ENCODE measurements at places on chromosomes 3 and 15. TPM values are rescaled to one million over a fixed set of nuclear protein-coding genes. Genes with fewer than 3 reads are reported as not detected.
A peak's percentile ranks its signal among the peaks of the same experiment; 100 is the strongest.

DNA sequence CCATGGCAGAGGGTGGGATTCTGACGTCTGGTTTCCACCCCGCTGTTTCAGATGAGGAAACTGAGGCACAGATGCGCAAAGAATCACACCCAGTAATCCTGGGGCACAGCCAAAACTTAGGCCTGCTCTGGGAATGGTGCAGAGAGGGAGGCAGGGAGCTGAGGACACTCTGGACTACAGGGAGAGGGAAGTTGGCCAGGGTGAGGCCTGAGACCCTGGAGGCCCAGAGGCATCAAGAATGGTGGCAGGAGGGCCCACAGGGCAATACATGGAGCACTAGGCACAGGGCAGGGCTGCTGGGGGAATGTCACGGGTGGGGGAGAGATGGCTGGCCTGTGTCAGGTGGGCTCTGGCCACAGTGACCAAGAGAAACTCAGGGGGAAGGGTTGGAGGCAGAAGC, 63.6 kb downstream of the TLE3 start:
- no peak overlapping the region for H3K27ac ChIP-seq

The RPL4 gene
- 1,800 TPM for total RNA-seq

- no peaks in the 10 kb centered on the region for H3K36me3 ChIP-seq
- H3K27ac ChIP-seq: no peak overlapping the region
- no peak overlapping the region for H3K4me3 ChIP-seq
- H3K27me3 ChIP-seq: no peaks in the 10 kb centered on the region
- no peaks in the 10 kb centered on the region for H3K4me1 ChIP-seq
These were observed 93.1 kb upstream of the SLC6A11 start for GRCh38 chr3:10722911-10723310.

GRCh38 chr15:48415036-48415886, 84.0 kb downstream of the DUT start:
- no peak for DNase-seq
- no peaks in the 10 kb centered on the region for H3K4me1 ChIP-seq
- no peak overlapping the region for H3K4me3 ChIP-seq

- no peaks in the 10 kb centered on the region for H3K36me3 ChIP-seq
- peaks cover 4% of the 10 kb centered on the region for H3K27me3 ChIP-seq
- H3K4me3 ChIP-seq: no peak overlapping the region
- H3K4me1 ChIP-seq: peaks cover 10% of the 10 kb centered on the region
- H3K27ac ChIP-seq: no peak overlapping the region
- no peak for DNase-seq
These were observed 8.5 kb upstream of the PSMD6 start for GRCh38 chr3:64031540-64032508.

- DNase-seq: peak; percentile 72
- peak overlapping the region; percentile 58 for H3K27ac ChIP-seq
- H3K4me1 ChIP-seq: peaks cover 45% of the 10 kb centered on the region
- no peaks in the 10 kb centered on the region for H3K27me3 ChIP-seq
- H3K4me3 ChIP-seq: peak overlapping the region; percentile 98
These were observed 53.1 kb upstream of the ULK4 start for GRCh38 chr3:42014921-42015533.

DNA sequence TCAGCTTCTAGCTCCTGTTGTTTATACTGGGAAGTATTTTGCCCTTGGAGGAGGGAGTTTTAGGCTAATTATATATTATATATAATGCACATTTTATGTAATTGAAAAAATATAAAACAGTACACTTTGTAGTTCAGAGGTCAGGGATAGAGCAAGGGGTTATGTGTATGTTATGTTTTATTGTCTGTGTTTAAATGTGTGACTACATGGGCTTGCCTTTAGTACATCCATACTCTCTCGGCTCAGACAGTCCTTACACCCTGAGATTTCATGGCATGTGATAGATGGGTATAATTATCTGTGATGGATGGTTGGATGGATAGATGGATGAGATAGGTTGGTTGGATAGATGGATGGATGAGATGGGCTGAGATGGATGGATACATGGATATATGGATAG, 17.4 kb upstream of the ST3GAL6 start:
- H3K27ac ChIP-seq: no peak overlapping the region
- no peaks in the 10 kb centered on the region for H3K36me3 ChIP-seq
- H3K4me1 ChIP-seq: no peaks in the 10 kb centered on the region
- no peak overlapping the region for H3K4me3 ChIP-seq

- H3K27me3 ChIP-seq: no peaks in the 10 kb centered on the region
- no peak overlapping the region for H3K4me3 ChIP-seq
- no peak for DNase-seq
- H3K4me1 ChIP-seq: no peaks in the 10 kb centered on the region
- H3K36me3 ChIP-seq: no peaks in the 10 kb centered on the region
These were observed 955.0 kb upstream of the ALCAM start for GRCh38 chr3:104411757-104412156.

DNA sequence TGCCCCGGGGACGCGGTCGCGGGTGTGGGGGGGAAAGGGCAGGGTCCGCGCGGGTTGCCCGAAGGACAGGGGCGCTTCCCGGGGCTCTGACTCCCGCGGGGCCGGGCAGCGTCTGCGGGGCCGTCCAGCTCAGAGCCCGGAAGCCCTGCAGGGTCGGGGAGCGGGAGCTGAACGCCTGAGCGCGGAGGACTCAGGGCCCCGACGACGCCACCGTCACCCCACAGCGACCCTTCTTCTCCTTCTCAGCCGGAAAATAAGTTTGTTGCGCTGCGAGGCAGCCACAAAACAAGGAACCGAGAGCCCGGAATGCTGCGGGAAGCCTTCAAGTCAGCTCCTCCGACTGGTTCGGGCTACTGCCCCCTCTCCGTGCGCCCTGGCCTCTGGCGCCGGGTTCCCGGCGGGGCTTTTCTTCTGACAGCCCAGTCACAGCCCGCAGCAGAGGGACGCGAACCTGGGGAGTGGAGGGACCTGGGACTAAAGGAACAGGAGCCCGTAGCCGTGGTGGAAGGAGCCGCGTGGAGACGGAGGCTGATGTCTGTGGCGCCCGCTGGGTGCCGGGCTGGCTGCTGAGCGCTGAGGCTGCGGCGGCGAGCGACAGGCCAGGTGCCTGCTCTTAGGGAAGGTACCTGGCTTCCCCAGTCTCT, 484 bp downstream of the CNTN4 start:
- peaks cover 24% of the 10 kb centered on the region for H3K27me3 ChIP-seq
- no peak overlapping the region for H3K27ac ChIP-seq
- H3K4me1 ChIP-seq: no peaks in the 10 kb centered on the region
- H3K4me3 ChIP-seq: peak overlapping the region; percentile 52
- no peak for DNase-seq

DNA sequence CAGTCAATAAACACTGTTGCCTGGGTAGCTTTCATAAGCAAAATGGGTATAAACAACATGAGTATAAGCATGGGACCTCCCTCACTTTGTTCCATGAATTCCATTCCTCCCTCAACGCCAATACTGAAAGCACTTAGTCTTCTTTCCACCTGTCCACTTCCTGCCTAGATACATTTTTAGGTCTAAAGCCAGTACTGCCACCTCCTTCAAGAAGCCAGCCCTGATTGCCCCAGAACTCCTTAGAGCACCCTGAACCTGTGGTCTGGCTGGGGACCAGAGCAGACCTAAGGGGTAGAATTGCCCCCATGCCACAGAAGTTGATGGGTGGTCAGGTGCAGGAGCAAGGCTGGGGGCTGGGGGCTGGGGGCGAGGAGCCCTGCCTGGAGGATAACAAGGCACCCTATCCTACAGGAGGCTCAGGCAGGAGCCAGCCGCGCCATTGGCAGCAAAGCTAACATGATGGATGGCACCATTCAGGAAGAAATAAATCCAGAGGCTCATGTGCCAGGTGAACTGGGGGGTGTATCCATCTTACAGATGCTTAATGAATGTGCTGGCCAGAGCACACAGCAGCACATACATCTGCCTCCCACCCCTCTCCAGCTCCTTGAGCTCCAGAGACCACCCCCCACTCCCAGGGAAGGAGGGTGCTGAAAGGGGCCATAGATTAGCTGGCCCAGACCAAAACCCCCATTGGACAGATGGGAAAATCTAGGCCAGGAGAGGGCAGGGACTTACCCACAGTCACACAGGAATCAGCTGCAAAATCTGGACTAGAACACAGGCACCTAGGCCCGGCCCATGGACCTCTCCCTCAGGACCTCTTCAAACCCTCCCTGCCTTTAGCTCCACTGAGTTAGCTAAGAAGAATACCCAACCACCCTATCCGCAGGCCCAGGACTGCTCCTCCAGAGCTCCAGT, 113.8 kb upstream of the LINGO1 start:
- no peaks in the 10 kb centered on the region for H3K27me3 ChIP-seq
- H3K4me3 ChIP-seq: no peak overlapping the region
- H3K36me3 ChIP-seq: no peaks in the 10 kb centered on the region

DNA sequence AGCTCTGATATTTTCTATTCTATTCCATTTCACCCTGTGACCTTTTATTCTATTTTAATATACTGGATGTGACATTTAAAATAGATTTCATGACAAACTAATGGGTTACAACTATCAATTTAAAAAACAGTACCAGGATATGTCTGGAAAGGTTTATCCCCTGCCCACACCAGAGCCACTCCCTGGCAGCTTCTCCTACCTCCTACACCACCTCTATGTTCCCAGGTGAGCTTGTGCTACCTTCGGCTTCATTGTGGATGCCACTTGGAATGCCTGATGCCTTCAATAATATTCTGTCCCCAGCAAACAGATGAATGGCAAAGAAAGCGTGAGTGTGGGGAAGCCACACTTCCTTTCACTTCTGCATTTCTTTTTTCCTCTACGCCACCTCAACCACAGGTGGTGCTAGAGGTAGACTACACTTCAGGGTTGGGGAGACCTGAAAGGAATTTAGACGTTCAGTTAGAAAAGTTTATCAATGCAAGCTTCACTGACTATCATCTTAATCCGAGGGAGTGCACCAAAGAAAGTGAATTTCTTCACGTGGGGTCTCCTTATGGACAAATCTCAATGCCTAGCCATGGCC, 213.0 kb downstream of the SSR3 start:
- no peaks in the 10 kb centered on the region for H3K4me1 ChIP-seq
- peaks cover 3% of the 10 kb centered on the region for H3K27me3 ChIP-seq
- H3K27ac ChIP-seq: no peak overlapping the region
- H3K4me3 ChIP-seq: no peak overlapping the region

GRCh38 chr3:188832961-188833721, 338.6 kb upstream of the TPRG1 start:
- H3K27me3 ChIP-seq: no peaks in the 10 kb centered on the region
- no peak overlapping the region for H3K4me3 ChIP-seq
- H3K4me1 ChIP-seq: peaks cover 19% of the 10 kb centered on the region
- H3K36me3 ChIP-seq: no peaks in the 10 kb centered on the region
- no peak for DNase-seq
- no peak overlapping the region for H3K27ac ChIP-seq

DNA sequence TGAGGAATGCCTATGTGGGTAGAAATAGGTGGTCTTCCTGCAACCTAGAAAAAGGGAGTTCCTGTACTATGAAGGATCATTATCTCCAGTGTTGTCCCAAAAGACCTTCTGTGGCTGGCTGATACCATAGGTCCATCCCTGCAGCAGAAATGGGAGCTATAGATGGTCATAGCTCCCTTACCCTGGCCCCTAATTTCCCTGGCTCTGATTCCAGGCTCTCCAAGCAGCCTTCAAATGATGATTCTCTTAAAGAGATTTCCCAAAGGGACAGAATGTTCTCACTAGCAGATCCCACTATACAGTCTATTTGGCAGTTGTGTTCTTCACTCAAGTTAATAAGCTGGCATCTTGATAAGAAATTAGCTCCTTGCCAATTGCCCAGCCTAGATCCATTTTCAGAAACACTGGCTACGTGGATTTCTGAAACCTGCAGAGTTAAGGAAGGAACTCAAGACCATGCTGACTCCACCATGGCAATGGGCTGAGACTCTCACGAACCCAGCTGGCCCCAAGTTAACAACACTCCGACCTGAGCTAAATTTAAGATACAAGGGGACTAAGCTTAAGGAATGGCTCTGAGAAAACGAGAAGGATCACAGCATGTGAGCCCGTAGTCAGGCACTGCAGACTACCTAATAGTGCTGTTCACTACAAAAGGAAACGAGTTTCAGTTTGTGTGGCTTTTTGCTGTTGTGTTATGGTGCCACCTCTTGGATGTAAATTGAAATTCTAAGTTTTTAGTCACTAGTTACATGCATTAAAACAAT, 11.4 kb downstream of the C15orf40 start:
- no peak for DNase-seq
- H3K4me1 ChIP-seq: no peaks in the 10 kb centered on the region
- no peaks in the 10 kb centered on the region for H3K36me3 ChIP-seq
- no peak overlapping the region for H3K4me3 ChIP-seq
- no peaks in the 10 kb centered on the region for H3K27me3 ChIP-seq
- H3K27ac ChIP-seq: peak overlapping the region; percentile 63

GRCh38 chr15:43286074-43286473, 19.3 kb upstream of the TGM5 start:
- no peaks in the 10 kb centered on the region for H3K4me1 ChIP-seq
- no peaks in the 10 kb centered on the region for H3K36me3 ChIP-seq

GRCh38 chr3:111695636-111696117, 100.5 kb upstream of the ZBED2 start:
- no peak overlapping the region for H3K27ac ChIP-seq
- no peaks in the 10 kb centered on the region for H3K27me3 ChIP-seq
- no peak overlapping the region for H3K4me3 ChIP-seq
- DNase-seq: no peak

The CSK gene
- 28.9 TPM for total RNA-seq

The POPDC2 gene
- 4.2 TPM for total RNA-seq

DNA sequence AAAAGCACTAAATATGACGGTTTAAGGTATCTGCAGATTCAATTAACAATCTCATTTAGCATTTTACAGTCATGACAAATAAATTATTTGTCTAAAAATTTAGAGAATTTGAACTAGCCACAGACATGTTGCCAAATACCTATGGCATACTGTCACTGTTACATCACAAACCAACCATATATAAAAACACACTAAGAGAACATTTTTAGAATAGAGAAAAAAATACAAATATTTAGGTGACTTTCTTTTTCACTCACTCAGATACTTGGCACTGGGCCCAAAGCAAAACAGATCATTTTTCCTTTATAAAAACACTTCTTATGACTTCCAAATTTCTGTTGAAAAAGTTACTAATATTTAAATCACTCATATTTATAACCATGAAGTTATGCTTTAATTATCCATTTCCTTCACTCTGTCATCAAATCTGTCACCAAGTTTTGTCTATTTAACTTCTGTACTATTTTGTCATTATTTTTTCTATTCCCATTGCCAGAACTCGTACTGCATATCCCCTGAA, 644.7 kb downstream of the OTOL1 start:
- H3K4me1 ChIP-seq: no peaks in the 10 kb centered on the region
- H3K27me3 ChIP-seq: no peaks in the 10 kb centered on the region
- no peaks in the 10 kb centered on the region for H3K36me3 ChIP-seq
- H3K27ac ChIP-seq: no peak overlapping the region

The BFSP2 gene
- total RNA-seq: not detected

- no peaks in the 10 kb centered on the region for H3K36me3 ChIP-seq
- H3K27me3 ChIP-seq: no peaks in the 10 kb centered on the region
- no peaks in the 10 kb centered on the region for H3K4me1 ChIP-seq
- no peak overlapping the region for H3K4me3 ChIP-seq
- no peak overlapping the region for H3K27ac ChIP-seq
These were observed 8.9 kb upstream of the PAK6 start for GRCh38 chr15:40229956-40230355.

DNA sequence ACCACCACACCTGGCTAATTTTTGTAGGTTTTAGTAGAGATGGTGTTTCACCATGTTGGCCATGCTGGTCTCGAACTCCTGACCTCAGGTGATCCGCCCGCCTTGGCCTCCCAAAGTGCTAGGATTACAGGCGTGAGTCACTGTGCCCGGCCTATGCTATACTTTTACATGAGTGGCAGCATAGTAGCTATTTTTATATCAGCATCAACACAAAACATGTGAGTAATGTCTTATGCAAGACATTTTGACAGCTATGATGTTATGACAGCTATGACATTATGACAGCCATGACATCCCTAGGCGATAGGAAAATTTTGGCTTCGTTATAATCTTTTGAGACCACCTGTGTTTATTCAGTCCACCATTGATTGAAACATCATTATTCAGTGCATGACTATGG, 4.1 kb upstream of the NAALADL2 start:
- no peak overlapping the region for H3K4me3 ChIP-seq
- no peak for DNase-seq
- no peak overlapping the region for H3K27ac ChIP-seq
